ENCODE measurements at places on chromosomes 5 and 9.

DNA sequence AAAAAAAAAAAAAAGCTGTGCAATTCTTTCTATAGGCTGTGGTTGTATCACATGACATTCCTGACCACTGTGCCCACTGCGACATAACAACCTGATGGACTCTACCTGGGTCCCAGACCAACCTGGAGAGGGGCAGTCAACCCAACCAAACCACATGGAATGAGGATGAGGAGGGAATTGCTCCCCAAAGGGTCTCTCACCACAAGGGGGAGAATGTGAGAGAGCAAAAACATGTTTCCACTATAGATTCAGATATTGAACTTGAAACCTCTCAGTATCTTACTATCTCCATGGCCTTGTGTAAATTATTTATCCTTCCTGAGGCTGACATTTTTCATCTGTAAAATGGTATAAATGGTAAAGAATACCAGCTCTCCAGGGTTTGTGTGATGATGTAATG, 66.9 kb upstream of the SV2C start:
- DNase-seq: no peak

GRCh38 chr9:135728436-135729110, 26.6 kb downstream of the KCNT1 start:
- DNase-seq: no peak

- no peak for DNase-seq
Measured at GRCh38 chr5:422323-423232, 20.4 kb upstream of the EXOC3 start.

DNA sequence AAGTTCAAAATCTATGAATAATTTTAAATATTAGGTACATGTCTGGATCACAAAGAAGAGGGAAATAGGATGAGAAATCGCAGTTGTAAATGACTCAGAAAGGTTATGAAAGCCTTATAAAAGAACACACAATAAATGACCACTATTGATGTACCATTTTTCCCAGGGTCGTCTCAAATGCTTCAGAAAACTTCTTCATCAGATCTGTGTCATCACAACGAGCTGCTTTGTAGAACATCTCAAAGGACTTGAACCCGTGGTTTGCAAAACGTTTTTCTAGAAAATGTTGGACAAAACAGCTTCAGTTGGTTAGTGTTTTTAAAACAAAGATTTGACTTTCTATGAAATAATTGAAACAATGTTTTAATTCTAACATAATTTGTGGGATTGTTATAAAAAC, 100.1 kb downstream of the SVEP1 start:
- no peak for DNase-seq

GRCh38 chr5:149951138-149951749, 6.7 kb upstream of the PDE6A start:
- DNase-seq: no peak

GRCh38 chr9:98518556-98518955, 190.2 kb downstream of the GABBR2 start:
- DNase-seq: no peak

Measured in activated T-cell treated with anti-CD3 and anti-CD28 coated beads, Interleukin-2, amount 50 U/mL, for 48 hours (primary cell).